ENCODE measurements at places on chromosomes 2 and 18.

DNA sequence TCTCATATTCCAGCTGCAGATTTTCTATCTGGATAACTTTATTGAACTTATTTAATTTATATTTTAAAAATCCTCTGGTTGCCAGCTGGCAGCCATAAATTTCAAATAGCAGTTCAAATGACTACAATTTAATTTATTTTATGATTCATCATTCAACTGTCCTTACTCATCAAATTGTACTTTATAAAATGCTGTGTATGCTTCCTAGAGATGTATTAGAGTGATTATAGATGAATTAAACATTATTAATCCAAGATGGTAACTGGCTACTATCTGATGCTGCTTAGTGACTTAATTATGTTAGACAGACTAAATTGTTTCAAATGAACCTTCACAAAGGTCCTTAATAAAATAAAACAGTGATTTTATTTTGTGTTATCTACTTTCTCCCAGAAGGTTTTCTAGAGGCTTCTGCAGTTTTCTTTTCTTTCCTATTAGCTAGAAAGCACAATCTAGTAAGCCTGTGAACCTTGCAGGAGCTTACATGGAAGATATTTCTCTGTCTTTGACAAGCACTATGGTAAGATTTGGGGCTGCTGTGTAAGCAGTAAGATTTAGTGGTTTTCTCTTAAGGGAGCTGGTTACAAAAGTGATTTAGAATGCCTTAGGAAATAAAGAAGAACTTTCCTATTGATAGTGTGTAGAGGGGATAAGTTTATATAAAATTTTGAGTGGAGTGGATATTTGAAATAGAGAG, 322.3 kb downstream of the FSIP2 start:
- peaks cover 1% of the 10 kb centered on the region for H3K36me3 ChIP-seq
- no peak for DNase-seq
- no peak overlapping the region for H3K4me3 ChIP-seq
- H3K27ac ChIP-seq, result no peak overlapping the region

- no peak overlapping the region for H3K27ac ChIP-seq
- H3K27me3 ChIP-seq, result peaks cover 8% of the 10 kb centered on the region
- no peaks in the 10 kb centered on the region for H3K36me3 ChIP-seq
- H3K4me3 ChIP-seq, result no peak overlapping the region
- DNase-seq, result no peak
- H3K4me1 ChIP-seq, result peaks cover 3% of the 10 kb centered on the region
Measured at GRCh38 chr2:158740621-158741020, 54.5 kb upstream of the DAPL1 start.

DNA sequence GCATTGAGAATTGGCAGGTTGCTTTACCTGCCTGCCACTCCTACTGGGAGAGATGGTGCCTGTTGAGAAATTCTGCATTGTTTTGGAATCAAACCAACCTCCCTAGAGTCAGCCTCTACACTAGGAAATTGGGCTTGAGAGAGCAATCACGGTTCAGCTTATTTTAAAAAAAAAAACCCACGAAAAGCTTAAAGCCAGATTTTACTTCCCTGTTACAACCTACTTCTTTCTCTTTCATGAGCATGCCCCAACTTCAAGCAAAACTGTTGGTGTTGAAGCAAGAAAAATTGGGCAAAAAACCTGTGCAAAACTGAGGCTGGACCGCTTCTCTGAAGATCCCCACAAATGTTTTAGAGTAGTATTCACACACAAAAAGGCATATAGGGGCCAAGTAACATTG, 134.6 kb upstream of the ZEB2 start:
- no peaks in the 10 kb centered on the region for H3K27me3 ChIP-seq
- no peak overlapping the region for H3K27ac ChIP-seq
- peaks cover under 1% of the 10 kb centered on the region for H3K4me1 ChIP-seq
- no peak for DNase-seq

- peaks cover 37% of the 10 kb centered on the region for H3K4me1 ChIP-seq
- H3K27ac ChIP-seq, result no peak overlapping the region
- no peaks in the 10 kb centered on the region for H3K27me3 ChIP-seq
- no peak overlapping the region for H3K4me3 ChIP-seq
- no peak for DNase-seq
Measured at GRCh38 chr2:10413503-10413902, 34.6 kb downstream of the ODC1 start.

- peak overlapping the region; percentile 7 for H3K27ac ChIP-seq
- H3K27me3 ChIP-seq, result no peaks in the 10 kb centered on the region
- peaks cover 11% of the 10 kb centered on the region for H3K4me1 ChIP-seq
- H3K36me3 ChIP-seq, result no peaks in the 10 kb centered on the region
- H3K4me3 ChIP-seq, result no peak overlapping the region
Measured at GRCh38 chr2:160703648-160704585, 210.3 kb upstream of the RBMS1 start.

DNA sequence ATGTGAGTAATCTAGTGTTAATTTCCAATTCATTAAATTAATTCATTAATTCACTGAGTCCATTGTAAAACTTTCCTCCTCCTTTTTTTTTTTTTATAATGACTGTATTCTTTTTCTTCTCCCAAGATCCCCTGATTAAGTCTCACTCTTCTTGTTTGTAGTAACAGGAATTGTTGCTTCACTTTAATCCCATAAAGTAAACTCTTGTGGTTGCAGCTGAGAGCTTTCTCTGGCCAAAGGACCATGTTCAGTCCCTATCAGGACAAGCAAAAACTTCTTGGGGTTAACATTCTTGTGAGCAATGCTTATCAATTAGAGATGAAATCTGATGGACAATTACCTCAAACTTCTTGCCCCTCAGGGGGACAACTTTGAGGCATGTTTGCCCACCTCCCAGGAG, 400.2 kb upstream of the SPHKAP start:
- no peak overlapping the region for H3K4me3 ChIP-seq
- H3K4me1 ChIP-seq, result no peaks in the 10 kb centered on the region
- no peak for DNase-seq
- H3K36me3 ChIP-seq, result no peaks in the 10 kb centered on the region

DNA sequence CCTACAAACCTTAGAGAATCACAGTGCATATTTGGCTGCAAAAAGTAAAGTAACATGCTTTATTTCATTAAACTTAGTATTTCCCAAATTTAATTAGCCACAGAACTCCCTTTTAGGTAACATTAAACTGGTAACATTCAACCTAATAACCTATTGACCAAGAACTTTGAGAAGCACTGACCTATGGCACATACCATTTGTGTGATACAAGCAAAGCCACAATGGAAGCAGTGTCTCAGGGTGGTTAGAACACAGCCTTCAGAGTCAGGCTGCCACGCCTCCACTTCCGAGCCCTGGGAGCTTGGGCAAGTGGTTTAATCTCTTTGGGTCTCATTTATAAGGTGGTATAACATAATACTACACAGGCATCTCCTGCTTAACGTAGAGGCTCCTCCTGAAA, 301.4 kb downstream of the PDE11A start:
- no peak overlapping the region for H3K27ac ChIP-seq
- no peak for DNase-seq
- H3K4me3 ChIP-seq, result no peak overlapping the region
- H3K27me3 ChIP-seq, result peaks cover 1% of the 10 kb centered on the region
- no peaks in the 10 kb centered on the region for H3K36me3 ChIP-seq

Measured in activated CD8-positive, alpha-beta T cell treated with anti-CD3 and anti-CD28 coated beads for 36 hours (primary cell).